ENCODE measurements at places on chromosomes 12 and 14. TPM values are rescaled to one million over a fixed set of nuclear protein-coding genes. Genes with fewer than 3 reads are reported as not detected.

Gene ZNF664
- total RNA-seq = 36.3 TPM

Gene KCNH3
- total RNA-seq = not detected

Gene B3GNT4
- total RNA-seq = not detected

Gene LHX5
- total RNA-seq = not detected

Gene MFAP5
- total RNA-seq = 390 TPM

Gene PMCH
- total RNA-seq = not detected

Data from GM23248 (cell line).